ENCODE measurements at places on chromosomes 5 and 9.

- no peak for DNase-seq
Measured at GRCh38 chr5:37212096-37212495, 37.1 kb downstream of the CPLANE1 start.

DNA sequence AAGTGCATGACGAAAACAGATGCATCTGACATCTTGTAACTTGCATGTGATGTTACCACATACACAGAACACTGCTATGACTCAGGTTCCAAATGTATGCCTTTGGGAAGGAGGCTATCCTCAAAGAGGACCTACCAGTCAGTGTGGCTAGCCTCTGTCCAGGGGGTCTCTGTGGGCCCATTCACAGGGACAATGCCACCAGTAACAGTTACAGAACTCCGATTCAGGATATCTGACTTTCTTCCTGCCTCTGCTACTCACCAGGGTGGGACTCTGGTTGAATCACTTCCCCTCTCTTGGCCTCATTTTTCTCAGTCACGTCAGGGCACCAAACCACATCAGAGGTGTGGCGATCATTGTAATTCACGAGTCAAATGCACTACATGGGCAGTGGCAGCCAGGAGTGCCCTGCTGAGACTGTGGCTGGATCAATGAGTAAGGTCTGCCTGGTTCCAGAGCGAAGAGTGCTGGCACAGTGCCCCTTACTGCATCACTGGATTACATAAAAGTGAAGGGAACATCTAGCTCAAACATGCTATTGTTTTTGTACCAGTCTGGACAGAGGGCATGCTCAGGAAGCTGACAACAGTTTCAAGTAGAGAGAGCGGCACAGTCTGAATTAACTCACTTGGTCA, 13.2 kb downstream of the ATOX1 start:
- DNase-seq: no peak

- DNase-seq: no peak
Measured at GRCh38 chr9:83937861-83938455, 16.7 kb upstream of the KIF27 start.

DNA sequence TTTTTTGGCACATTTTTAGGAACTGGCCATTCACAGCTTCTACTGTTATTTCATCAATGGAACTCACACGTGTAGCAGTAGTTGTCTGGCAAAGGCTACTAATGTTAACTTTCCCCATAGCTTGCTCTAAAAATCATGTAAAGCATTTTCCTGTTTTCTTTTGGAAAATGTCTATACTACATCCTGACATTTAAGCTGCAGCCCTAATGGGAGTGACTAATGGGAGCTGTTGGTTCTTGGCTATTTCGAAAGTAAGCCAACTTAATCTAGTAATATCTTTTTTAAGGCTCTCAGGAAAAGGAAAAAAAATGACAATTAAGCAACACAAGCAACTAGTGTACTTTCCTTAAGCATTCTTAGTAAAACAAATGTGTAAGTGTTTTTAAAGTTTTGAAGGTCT, 169.2 kb downstream of the SLC12A2 start:
- no peak for DNase-seq

- DNase-seq: no peak
Measured at GRCh38 chr5:10649666-10650380, 86.0 kb downstream of the ANKRD33B start.

DNA sequence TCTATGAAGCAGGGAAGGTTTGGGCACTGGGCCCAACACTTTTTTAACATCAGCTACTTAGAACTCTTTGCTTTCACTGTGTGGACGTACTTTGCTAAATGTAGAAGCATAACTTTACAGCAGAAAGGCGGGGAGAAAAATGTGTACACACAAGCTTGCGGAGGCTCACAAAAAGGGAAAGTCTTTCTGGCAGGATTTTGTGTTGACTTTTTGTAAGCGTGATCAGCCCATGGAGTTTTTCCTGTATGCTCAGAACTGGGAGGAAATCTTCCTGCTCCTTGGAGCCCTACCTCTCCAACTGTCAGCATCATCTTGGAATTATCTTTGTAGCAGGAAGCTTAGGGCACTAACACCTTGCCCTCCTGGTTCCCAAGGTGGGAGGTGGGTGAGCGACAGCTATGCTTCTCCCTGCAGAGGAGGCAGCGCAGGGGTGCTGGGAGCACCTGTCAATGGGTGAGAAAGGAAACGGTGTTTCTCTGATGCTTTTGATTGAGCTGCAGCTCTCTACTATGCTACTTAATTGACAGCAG, 321.9 kb downstream of the GADD45G start:
- no peak for DNase-seq

- no peak for DNase-seq
Measured at GRCh38 chr9:127177665-127178265, 55.3 kb upstream of the ANGPTL2 start.

DNA sequence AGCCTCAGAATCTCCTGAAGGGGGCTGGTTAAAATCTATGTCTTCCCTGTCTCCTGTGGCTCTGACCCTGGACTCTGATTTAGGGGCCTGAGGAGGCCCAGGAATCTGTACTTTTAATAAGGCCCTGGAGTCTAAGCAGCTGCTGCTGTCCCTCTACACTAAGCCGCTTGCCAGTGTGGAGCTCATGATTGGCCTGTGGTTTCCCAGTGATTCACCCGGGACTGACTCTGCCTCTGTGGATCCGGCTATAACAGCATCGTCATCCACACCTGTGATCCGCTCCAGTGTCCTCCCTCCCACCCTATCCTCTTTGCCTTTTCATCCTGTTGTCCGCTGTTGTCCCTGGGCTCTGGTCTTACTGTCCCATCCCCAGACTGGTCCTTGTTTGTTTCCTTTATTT, 3.7 kb downstream of the SLC31A2 start:
- no peak for DNase-seq

DNA sequence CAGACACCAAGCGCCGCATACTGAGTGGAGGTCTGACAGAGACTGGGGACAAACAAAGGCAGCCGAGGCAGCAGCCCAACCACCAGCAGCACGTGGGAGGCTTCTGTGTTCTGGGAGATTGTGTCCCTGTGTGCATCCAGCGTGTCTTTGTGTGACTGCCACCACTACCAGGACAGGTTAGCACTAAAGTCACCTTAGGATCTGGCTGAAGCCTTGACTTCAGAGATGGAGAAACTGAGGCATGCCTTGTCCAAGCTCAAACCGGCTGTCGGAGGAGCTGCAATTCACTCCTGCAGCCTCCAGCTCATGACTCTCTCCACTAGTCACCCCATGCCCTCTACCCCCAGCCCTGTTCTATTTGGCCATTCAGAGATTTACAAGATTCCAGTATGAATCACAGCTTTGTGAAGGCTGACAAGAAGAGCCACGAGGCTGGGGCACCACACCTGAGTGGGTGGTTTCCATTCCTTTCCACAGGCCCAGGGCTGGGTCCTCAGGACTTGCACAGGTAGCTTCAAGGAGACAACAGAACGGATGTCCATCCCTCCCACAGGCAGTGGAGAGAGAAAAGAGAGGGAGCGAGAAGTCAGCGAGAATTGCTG, 69.3 kb downstream of the SHB start:
- DNase-seq: no peak
